Effector CD4-positive, alpha-beta T cell (primary cell): ENCODE measurements at places on chromosomes 3 and 15.

GRCh38 chr3:57889807-57890206, 118.4 kb upstream of the FLNB start:
- no peak for DNase-seq

GRCh38 chr3:185084901-185085300, 68.0 kb downstream of the C3orf70 start:
- no peak for DNase-seq

- no peak for DNase-seq
Measured at GRCh38 chr15:61195116-61196002, 33.7 kb downstream of the RORA start.

- no peak for DNase-seq
Measured at GRCh38 chr3:50204804-50205412, at the start of gene SLC38A3. TSS of gene SLC38A3 (plus strand) at chr3:50205271. CDS start at chr3:50214200, 8,929 bp downstream.

GRCh38 chr3:178823591-178824246, 247.9 kb downstream of the ZMAT3 start:
- no peak for DNase-seq

DNA sequence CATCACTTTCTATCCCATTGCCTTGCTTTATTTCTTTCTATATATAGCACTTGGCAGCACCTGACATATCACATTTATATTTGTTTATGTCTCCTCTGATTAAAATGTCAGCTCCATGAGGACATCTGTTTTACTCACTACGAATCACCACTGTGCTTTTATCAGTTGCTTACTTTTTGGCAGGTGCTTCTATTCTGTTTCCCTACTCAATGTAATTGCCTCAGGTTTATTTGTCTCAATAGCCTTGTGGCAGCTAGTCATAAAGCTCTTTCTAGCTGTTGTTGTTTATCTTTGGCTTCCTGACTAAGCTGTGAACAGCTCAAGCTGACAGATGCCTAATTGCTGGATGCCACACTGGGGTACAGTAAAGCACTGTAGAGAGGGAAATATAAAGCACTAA, 85.5 kb downstream of the VPS13C start:
- DNase-seq = no peak
